ENCODE measurements at places on chromosomes 7 and 10. TPM values are rescaled to one million over a fixed set of nuclear protein-coding genes. Genes with fewer than 3 reads are reported as not detected.

- no peak for DNase-seq
- no peaks in the 10 kb centered on the region for H3K27me3 ChIP-seq
- no peak overlapping the region for H3K4me3 ChIP-seq
- no peak overlapping the region for H3K27ac ChIP-seq
- peaks cover 13% of the 10 kb centered on the region for H3K36me3 ChIP-seq
Observed at GRCh38 chr7:102189756-102190155, 96.9 kb upstream of the SH2B2 start.

- H3K4me1 ChIP-seq, result no peaks in the 10 kb centered on the region
- no peaks in the 10 kb centered on the region for H3K36me3 ChIP-seq
- no peaks in the 10 kb centered on the region for H3K27me3 ChIP-seq
- H3K4me3 ChIP-seq, result no peak overlapping the region
- no peak overlapping the region for H3K27ac ChIP-seq
- no peak for DNase-seq
Observed at GRCh38 chr7:95883217-95883616, 110.9 kb downstream of the DYNC1I1 start.

- no peaks in the 10 kb centered on the region for H3K36me3 ChIP-seq
- H3K27me3 ChIP-seq, result no peaks in the 10 kb centered on the region
- no peak overlapping the region for H3K27ac ChIP-seq
- no peak for DNase-seq
- no peak overlapping the region for H3K4me3 ChIP-seq
Observed at GRCh38 chr10:86411852-86412560, 45.4 kb upstream of the GRID1 start.

The OR6V1 gene
- total RNA-seq, result not detected

The MBL2 gene
- not detected for total RNA-seq
